ENCODE measurements at places on chromosomes 1 and 21. TPM values are rescaled to one million over a fixed set of nuclear protein-coding genes. Genes with fewer than 3 reads are reported as not detected.

KCNN3 gene
- 3.4 TPM for total RNA-seq

DNA sequence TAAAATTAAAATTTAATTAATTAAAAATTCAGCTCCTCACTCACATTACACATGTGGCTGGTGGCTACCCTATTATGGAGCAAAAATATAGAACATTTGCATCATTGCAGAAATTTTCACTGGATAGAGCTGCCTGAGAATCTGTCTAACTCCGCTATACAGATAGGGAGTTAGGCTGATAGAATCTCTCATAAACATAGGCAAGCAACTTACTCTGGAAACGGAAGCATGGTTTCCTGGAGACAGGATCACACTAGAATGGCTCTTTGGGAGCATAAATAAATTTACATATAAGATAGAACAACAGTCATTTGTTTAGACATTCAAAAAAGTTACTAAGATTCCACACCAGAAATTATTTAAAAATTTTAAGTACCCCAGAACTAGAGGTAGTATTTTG lies 12.2 kb upstream of the LAMC2 start:
- DNase-seq: no peak

DNA sequence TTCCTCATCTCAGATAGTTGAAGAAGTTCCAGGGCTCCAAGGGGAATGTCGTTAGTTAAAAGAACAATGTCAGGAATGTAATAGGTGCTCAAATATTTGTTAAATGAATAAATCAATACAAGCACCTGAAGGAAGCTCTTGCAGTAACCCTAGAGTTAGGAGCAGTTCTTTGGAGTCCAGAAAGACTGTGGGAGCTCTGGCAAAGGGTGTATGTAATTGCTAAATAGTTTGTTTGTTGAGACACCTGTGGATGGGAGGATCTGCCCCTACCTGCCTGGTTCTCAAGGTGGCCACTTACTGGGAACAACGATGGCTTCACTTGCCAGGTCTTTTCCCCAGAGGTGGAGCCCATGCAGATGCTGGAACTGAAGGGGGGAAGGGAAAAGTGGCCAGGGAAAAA lies 27.5 kb upstream of the JUN start:
- no peak for DNase-seq

GRCh38 chr1:59360170-59360569 lies 63.3 kb downstream of the FGGY start:
- DNase-seq: no peak

KCNC4 gene
- 5.1 TPM for total RNA-seq

DNA sequence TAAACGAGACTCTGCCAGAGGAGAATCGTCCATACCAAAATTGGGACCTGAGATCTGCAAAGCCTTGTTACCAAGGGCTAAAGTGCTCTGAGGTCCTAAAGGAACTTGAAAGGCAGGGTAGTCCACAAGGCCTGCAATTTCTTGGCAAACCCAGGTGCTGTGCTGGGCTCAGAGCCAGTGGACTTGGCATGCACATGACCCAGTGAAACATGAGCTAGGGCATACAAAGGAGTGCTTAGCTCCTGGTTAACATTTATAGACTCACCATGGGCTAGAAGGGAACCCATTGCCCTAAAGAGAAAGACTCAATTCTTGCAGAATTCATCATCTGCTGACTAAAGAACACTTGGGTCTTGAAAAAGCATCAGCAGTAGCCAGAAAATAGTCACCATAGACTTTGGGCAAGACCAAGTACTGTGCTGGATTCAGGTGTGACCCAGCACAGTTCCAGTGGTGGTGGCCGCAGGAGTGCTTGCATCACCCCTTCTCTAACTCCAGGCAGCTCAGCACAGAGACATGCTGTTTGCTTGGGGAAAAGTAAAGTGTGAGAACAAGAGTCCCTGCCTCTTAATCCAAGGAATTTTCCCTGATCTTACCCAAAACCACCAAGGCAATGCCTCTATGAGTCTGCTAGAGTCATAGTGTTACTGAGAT lies 1069.4 kb upstream of the ADGRL2 start:
- no peak for DNase-seq

JAM2 gene
- 38.2 TPM for total RNA-seq

- no peak for DNase-seq
Measured at GRCh38 chr1:150976401-150976821, 1.8 kb upstream of the CERS2 start.

PADI2 gene
- total RNA-seq: 0.87 TPM

- no peak for DNase-seq
Measured at GRCh38 chr21:37383086-37383485, 16.5 kb downstream of the DYRK1A start.

- no peak for DNase-seq
Measured at GRCh38 chr1:79380078-79380477, 373.5 kb upstream of the ADGRL4 start.

DNA sequence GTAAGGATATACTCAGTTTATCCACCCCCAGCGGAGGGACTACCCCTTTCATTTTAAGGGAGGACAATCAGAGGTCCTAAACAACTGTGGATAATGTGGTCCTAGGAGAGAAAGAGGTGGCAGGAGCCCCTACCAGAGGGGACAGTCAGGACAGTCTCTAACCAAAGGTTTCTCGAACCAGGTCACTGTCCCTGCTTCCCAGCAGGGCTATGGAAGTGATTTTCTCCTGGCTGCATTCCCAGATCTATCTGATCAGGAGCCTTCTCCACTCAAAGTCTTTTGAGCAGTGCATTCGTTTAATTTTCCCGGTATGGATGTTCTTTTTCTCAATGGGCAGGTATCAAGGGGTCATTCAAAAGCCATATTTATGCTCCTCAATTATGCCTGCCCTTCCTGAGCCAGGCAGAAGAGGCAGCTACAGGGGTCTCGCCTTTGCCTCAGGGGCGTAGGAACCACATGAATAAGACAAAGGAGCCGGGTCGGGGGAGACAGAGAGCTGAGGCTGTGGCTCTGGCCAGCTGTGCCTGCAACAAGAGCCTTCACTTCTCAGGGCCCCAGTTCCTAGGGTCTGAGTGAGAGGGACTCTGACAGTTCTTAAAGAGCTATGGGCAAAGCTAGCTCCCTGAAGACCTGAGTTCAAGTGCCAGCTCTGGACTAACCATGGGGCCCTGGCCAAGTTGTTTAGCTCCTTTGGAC lies 62.5 kb upstream of the DMRTB1 start:
- no peak for DNase-seq

DNA sequence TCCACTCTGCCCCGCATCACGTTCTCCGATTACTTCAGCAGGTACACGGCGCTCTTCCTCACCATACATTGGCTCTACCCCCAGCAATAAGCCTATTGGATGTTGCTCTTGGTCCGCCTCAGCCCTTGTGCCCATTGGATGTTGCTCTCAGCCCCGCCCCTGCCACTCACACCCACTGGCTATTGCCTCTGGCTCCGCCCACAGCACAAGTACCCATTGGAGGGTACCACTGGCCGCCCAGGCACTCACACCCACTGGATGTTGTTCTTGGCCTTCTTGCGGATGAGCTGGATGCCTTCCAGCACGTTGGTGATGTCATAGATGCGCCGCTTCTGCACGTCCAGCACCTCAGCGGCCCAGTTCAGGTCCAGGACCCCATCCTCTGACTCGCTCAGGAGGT lies 9.4 kb downstream of the E2F2 start:
- DNase-seq: no peak

DNA sequence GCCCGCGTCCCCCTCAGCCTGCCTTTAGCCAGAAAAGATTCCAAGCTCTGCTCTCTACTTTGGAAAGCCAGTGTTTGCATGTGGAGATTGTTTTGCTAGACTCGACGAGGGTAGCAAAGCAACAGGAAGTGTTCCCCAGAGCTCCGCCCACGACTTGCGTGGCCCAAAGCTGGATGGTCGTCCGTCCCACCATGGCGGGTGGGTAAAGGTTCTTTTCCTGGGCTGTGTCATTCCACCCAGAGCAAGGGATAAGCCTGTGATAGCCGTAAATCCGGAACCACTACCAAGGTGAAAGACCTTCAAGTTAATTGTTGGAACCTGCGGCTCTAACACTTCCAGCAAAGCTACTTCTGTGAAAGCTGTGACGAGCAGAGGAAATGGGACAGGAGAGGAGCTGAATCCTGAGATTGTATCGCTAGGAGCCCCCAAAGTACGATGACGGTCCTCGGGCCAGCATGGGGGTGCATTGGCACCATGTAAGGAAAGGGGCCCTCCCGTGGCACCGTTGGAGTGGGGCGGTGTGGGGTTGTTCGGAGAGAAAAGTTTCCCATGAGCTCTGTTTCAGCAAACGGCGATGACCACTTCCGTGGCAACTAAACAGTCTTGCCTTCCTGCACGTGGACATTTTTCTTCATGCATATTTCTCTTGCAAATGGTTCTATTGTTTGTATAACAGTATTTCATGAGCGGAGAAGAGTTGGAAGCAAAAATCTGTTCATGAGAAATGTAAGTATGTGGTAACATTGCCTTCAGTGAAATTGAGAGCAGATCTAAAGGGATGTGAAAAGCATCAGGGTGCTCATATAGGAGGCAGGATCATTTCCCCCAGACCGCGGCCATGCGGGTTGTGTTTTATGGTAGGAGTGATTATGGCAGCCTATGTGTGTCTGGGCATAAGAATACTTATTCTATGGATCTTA lies 8.4 kb downstream of the MX2 start:
- no peak for DNase-seq

- peak; percentile 51 for DNase-seq
Measured at GRCh38 chr1:106080608-106081325, 975.7 kb upstream of the PRMT6 start.

GRCh38 chr1:165222580-165222979 lies 133.9 kb downstream of the LMX1A start:
- DNase-seq: no peak

S100A6 gene
- 265 TPM for total RNA-seq

DNA sequence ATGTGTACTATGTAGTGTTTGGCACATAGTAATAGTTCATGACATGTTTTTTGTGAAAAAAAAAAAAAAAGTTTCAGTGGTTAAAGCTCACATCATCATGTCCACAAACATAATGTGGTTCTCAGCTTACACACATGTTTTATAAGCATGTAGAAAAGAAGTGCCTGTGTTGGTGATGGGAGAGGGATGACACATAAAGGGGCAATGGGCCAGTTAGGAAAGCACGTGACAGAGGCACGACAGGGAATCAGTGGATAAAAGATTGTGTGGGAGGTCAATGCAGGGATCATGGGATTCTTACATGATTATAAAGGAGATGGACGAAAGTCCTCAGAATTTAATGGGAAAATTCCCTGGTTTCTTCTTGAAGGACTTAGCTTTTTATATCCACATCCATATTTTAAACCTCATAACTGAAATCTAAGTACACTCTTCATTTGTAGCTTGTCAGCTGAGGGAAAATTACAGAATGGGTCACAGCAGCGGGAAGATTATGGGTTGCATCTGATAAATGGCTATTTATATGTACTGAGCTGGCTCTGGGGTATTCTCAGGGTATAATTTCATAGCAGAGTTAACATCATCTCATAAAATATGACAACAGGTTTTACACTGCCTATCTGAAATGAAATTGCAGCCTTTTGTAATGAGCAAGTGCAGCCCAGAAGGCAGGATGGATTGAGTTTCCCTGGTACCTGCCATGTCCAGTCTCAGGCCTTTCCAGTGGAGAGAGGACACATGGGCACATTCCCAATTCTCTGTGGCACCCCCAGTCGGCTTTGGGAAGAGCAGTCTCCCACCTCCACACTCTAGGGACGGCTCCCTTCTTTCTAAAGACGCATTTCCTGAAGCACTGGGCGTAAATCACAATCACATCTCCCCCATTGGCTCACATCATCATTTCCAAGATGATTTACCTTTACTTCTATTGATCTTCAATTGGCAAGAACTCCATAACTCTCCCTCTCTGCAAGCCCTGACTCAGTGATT lies 42.3 kb upstream of the NHLH2 start:
- no peak for DNase-seq

E2F2 gene
- 0.76 TPM for total RNA-seq

GRCh38 chr1:157193702-157194391 lies 55.7 kb upstream of the ETV3 start:
- DNase-seq: no peak

DNA sequence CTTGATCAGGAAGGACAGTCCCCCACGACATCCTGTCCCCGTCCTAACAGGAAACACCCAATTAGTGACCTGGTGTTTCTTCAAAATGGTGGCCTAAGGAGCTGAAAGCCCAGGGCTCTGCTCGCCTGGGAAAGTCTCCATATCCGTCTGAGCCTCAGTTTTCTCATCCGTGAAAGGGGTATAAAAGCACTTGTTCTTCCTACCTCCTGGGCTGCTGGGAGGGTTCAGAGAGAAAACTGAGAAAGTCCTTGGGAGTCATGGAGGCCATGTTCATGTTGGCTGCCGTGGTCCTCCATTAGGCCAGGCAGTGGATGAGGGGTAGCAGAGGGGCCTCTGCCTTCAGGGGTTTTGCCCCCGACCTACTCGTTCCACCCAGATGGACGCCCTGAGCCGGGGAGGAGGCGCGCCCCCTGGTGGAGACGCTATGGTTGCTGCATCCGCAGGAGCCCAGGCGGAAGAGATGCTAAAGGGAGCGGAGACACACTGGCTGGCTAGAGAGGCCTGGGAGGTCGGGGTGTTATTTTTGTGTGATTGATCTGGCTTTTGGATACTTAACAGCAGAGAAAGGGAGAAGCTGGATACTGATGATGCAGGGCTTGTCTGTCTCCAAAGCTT lies 113.5 kb downstream of the PRDM2 start:
- no peak for DNase-seq

DNA sequence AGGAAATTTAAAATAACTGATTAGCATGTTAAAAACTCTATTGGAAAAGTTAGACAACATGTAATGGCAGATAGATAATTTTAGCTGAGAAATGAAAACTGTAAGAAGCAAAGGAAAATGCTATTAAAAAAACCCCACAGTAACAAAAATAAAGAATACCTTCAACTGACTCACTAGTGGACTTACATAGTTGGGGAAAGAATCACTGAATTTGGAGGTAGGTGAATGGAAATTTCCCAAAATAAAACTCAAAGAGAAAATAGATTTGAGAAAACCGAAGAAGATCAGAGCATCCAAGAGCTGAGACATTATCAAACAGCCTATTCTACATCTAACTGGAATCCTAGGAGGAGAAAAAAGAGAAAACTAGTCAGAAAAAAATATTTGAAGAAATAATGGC lies 34.7 kb downstream of the PDE4B start:
- no peak for DNase-seq

DNA sequence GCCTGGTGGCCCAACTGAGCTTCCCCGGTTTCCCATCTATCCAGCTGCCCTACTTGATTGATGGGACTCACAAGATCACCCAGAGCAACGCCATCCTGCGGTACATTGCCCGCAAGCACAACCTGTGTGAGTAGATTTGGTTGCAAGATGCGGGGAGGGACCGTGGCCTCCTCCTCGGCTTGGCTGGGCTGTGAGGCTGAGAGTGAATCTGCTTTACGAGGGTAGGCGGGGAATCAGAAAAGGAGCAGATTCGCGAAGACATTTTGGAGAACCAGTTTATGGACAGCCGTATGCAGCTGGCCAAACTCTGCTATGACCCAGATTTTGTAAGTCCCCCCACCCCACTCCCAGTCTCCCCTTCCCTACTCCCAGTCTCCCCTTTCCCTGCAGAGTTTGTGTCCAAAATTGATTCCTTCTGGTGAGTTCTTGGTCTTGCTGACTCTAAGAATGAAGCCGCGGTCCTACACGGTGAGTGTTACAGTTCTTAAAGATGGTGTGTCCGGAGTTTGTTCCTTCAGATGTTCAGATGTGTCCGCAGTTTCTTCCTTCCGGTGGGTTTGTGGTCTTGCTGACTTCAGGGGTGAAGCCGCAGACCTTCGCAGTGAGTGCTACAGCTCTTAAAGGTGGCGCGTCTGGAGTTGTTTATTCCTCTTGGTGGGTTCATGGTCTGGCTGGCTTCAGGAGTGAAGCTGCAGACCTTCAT lies 1.5 kb downstream of the GSTM2 start:
- no peak for DNase-seq

CYYR1 gene
- total RNA-seq: 27.3 TPM

- DNase-seq: peak; percentile 64
Measured at GRCh38 chr21:45276596-45276995, 11.1 kb downstream of the POFUT2 start.

OR14K1 gene
- not detected for total RNA-seq

- no peak for DNase-seq
Measured at GRCh38 chr1:225479996-225480720, 52.3 kb upstream of the LBR start.
